Activated CD8-positive, alpha-beta T cell treated with anti-CD3 and anti-CD28 coated beads, Interleukin-2, amount 10 ng/mL, durations not matched to agents 7 days and 5 days (primary cell): ENCODE measurements at places on chromosomes 2 and 18. TPM values are rescaled to one million over a fixed set of nuclear protein-coding genes. Genes with fewer than 3 reads are reported as not detected.

Gene ATIC
- 182 TPM for total RNA-seq

Gene HOXD8
- not detected for total RNA-seq

DNA sequence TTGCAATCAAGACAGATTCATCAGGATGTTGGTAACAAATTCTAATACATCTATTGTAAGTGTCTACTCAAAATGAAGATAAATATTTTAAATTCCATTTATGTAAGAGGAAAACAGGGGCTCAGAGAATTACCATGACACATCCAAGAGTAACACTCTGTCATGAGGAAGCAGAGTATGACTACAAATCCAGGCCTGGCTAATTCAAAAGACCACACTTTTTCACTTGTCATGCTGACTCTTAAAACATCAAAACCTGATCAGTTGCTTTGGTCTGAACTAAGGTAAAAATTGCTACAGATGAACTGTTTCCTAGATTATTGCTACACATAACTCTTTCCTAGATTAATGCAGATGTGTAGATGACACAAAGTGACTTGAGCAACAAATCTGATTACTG is 880.6 kb downstream of the TSN start:
- H3K4me3 ChIP-seq = no peak overlapping the region
- DNase-seq = no peak
- no peak overlapping the region for H3K27ac ChIP-seq
- H3K4me1 ChIP-seq = no peaks in the 10 kb centered on the region
- H3K36me3 ChIP-seq = no peaks in the 10 kb centered on the region

Gene INHBB
- not detected for total RNA-seq

- DNase-seq = no peak
- H3K36me3 ChIP-seq = no peaks in the 10 kb centered on the region
These were observed 168.0 kb upstream of the ALKAL2 start for GRCh38 chr2:455913-456312.

DNA sequence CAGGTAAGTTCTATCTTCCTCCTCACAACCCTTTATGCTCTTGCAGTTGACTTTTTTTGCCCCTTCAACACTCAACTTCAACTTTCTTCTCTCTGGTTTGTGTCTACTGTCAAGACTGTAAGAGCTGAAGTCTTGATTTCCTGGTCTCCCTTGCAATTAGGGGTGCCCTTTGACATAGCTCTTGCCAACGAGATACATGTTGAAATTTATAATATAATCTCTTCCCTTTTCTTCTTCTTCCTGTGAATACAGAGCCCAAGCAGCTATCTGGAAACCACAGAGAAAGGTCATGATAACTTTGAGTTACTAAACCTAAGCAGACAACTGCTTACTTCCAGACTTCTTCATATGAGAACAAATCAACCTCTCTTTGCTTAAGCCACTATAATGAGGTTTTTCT is 163.5 kb downstream of the MC4R start:
- no peak overlapping the region for H3K27ac ChIP-seq
- DNase-seq = no peak
- no peaks in the 10 kb centered on the region for H3K27me3 ChIP-seq
- no peaks in the 10 kb centered on the region for H3K4me1 ChIP-seq
- H3K36me3 ChIP-seq = no peaks in the 10 kb centered on the region

Gene PROKR1
- total RNA-seq = not detected

Gene MAT2A
- total RNA-seq = 273 TPM

DNA sequence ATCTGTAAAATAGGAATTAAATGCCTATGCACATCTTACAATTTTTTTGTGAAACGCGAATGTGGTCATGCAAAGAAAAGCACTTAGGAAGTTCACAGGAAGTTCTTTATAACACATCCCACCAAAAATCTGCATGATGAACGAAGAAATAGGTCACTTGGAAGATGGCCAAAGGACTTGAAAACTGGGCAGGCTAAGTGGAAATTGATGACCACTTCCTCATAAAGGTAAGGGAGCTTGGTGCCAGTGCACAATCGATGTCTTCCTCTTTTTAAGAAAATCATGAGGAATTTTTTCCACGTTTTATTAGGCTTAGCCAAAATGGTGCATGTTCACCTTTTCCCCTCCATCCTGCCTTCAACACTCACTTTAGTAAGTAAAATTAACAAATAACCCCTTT is 8.2 kb upstream of the NT5C1B start:
- no peaks in the 10 kb centered on the region for H3K27me3 ChIP-seq
- no peak overlapping the region for H3K4me3 ChIP-seq
- H3K4me1 ChIP-seq = no peaks in the 10 kb centered on the region
- H3K27ac ChIP-seq = no peak overlapping the region
- H3K36me3 ChIP-seq = no peaks in the 10 kb centered on the region
- DNase-seq = no peak
